ENCODE measurements at places on chromosomes 4 and X. TPM values are rescaled to one million over a fixed set of nuclear protein-coding genes. Genes with fewer than 3 reads are reported as not detected.

GRCh38 chr4:187921946-187922623 is 73.5 kb upstream of the ZFP42 start:
- H3K27ac ChIP-seq, result no peak overlapping the region
- H3K4me3 ChIP-seq, result no peak overlapping the region
- H3K4me1 ChIP-seq, result no peaks in the 10 kb centered on the region
- DNase-seq, result no peak

DNA sequence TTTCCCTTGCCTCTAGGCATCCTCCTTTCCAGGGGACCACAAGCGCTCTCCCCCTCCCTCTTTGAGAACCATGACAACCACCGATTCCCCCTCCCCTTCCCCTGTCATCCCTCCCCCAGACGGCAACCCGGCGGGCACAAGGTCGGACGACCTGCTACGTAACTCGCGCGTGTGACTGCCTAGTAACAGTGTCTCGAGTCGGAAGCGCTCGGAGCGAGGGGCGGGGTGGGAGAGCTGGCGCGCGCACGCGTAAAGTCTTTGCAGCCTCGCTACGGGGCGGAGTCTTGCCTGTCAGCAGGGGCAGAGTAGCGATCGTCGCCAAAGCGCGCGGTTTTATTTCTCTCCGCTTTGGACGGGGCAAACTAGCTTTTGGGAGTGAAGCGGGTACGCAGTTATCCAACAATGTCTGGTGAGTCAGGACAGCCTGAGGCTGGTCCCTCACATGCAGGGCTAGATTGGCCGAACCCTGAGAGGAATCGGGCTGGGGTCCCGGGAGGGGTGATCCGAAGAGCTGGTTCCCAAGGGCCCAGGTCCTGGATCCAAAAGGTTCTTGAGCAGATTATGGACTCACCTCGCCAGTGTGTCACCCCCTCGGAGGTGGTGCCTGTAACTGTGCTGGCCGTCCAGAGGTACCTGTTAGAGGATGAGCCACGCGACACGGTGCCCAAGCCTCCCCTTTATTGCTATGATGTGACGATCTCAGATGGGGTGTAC is at the start of gene RADX:
Gene RADX, plus strand, starts transcription at position 300 of the 714 bp plus-strand sequence. Its CDS starts 103 bp downstream, at position 403.
- DNase-seq, result peak; percentile 63
- H3K27me3 ChIP-seq, result peaks cover 55% of the 10 kb centered on the region
- H3K4me3 ChIP-seq, result no peak within 1 kb of the TSS
- no peak within 1 kb of the TSS for H3K27ac ChIP-seq

DNA sequence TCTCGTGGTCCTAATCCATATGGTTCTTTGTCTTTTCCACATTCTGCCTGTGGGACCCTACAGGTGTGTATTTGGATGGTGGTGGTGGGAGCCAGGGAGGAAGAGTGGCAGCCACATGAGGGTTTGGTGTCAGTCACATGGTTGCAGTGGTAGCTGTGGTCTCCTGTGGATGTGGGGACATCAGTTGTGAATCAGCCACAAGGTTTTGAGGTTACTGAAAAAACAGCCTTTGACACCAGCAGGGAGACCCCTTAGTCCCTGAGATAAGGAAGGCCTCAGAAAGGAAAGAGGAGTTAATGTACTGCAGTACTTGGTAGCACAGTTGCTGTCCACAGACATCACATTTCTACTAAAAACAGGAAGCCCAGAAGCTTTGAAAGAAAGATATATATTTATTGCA is 15.8 kb upstream of the GAGE10 start:
- no peaks in the 10 kb centered on the region for H3K36me3 ChIP-seq
- H3K27me3 ChIP-seq, result no peaks in the 10 kb centered on the region
- no peak overlapping the region for H3K27ac ChIP-seq
- no peak overlapping the region for H3K4me3 ChIP-seq
- H3K4me1 ChIP-seq, result no peaks in the 10 kb centered on the region
- DNase-seq, result no peak

The HTRA3 gene
- 42.7 TPM for total RNA-seq

- H3K27ac ChIP-seq, result peak overlapping the region; percentile 48
- H3K4me1 ChIP-seq, result no peaks in the 10 kb centered on the region
- peak; percentile 46 for DNase-seq
- no peaks in the 10 kb centered on the region for H3K36me3 ChIP-seq
These were observed 2.5 kb downstream of the CACNA1F start for GRCh38 chrX:49230500-49231232.

The BCORL1 gene
- total RNA-seq, result 8.3 TPM

GRCh38 chrX:19863212-19863856 is 24.1 kb downstream of the SH3KBP1 start:
- H3K4me3 ChIP-seq, result no peak overlapping the region
- no peak overlapping the region for H3K27ac ChIP-seq
- peaks cover 7% of the 10 kb centered on the region for H3K27me3 ChIP-seq
- H3K36me3 ChIP-seq, result no peaks in the 10 kb centered on the region
- H3K4me1 ChIP-seq, result peaks cover 5% of the 10 kb centered on the region

GRCh38 chrX:100263650-100264049 is 146.4 kb downstream of the PCDH19 start:
- DNase-seq, result no peak
- no peaks in the 10 kb centered on the region for H3K4me1 ChIP-seq
- H3K36me3 ChIP-seq, result no peaks in the 10 kb centered on the region
- H3K27me3 ChIP-seq, result no peaks in the 10 kb centered on the region
- no peak overlapping the region for H3K27ac ChIP-seq

The ATP1B4 gene
- total RNA-seq, result 0.11 TPM

- no peak overlapping the region for H3K4me3 ChIP-seq
- H3K27me3 ChIP-seq, result no peaks in the 10 kb centered on the region
- peaks cover 9% of the 10 kb centered on the region for H3K4me1 ChIP-seq
- no peak overlapping the region for H3K27ac ChIP-seq
- DNase-seq, result no peak
- no peaks in the 10 kb centered on the region for H3K36me3 ChIP-seq
These were observed 10.9 kb downstream of the STOX2 start for GRCh38 chr4:183915976-183916375.

DNA sequence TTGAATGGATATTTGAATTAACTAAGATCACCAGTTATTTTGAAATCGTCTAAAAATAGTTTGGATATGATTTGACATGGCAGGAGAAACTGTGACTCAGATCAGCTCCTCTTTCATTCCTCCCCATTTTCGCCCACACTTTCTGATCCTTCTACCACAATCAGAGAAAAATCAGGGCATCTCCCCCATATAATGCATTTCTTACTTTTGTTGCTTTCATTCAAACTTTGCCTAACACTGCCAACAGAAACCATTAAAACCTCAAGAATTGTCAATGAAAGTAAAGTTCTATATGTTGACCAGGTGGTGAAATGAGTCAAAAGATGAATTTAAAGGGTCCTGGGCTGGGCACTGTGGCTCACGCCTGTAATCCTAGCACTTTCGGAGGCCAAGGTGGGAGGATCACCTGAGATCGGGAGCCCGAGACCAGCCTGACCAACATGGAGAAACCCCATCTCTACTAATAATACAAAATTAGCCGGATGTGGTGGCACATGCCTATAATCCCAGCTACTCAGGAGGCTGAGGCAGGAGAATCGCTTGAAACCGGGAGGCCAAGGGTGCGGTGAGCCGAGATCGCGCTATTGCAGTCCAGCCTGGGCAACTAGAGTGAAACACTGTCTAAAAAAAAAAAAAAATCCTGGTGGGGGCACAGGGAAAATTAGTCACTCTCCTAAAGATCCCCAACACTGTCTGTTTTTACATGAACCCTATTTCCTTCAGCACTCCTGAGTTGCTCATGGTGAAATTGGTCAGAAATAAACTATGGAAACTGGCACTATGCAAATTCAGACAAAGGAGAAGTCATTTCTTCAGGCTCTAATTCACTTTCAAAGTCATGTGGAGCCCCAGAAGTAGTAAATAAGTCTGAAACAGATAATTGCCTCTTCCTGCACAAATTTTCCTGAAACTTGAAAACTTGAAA is 122.8 kb upstream of the NOCT start:
- no peak overlapping the region for H3K4me3 ChIP-seq
- DNase-seq, result no peak
- no peaks in the 10 kb centered on the region for H3K4me1 ChIP-seq
- no peaks in the 10 kb centered on the region for H3K36me3 ChIP-seq

GRCh38 chr4:124526769-124527168 is 185.8 kb downstream of the ANKRD50 start:
- H3K36me3 ChIP-seq, result no peaks in the 10 kb centered on the region
- H3K4me1 ChIP-seq, result no peaks in the 10 kb centered on the region
- no peak overlapping the region for H3K4me3 ChIP-seq
- DNase-seq, result no peak

The SMIM10 gene
- 7.4 TPM for total RNA-seq

- H3K27me3 ChIP-seq, result no peaks in the 10 kb centered on the region
- no peak overlapping the region for H3K4me3 ChIP-seq
- no peak overlapping the region for H3K27ac ChIP-seq
- no peak for DNase-seq
- H3K36me3 ChIP-seq, result peaks cover 15% of the 10 kb centered on the region
These were observed 12.3 kb downstream of the ABCD1 start for GRCh38 chrX:153736871-153737441.

The TBCK gene
- total RNA-seq, result 20.4 TPM

The KLHL34 gene
- 6.3 TPM for total RNA-seq

- peaks cover 16% of the 10 kb centered on the region for H3K4me1 ChIP-seq
- no peaks in the 10 kb centered on the region for H3K36me3 ChIP-seq
- H3K27me3 ChIP-seq, result no peaks in the 10 kb centered on the region
- no peak overlapping the region for H3K4me3 ChIP-seq
These were observed 95.7 kb upstream of the OTUD4 start for GRCh38 chr4:145276050-145276449.

DNA sequence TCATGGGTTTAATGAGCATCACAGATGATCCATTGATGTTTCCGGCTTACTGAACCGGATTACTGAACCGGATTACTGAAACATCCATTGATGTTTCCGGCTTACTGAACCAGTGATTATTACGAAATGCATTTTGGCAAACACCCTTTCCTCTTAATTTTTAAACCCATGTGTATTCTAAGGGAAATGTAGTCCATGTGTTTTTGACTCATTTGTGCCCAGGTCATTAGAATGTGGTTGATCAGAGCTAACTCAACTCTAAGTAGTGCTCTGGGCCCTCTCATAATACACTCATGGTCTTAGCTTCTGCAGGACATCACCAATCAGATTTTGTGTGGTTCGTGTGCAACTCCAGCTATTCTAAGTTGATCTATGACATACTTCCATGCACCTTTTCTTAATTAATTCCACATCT is 141.6 kb downstream of the SPATA18 start:
- no peaks in the 10 kb centered on the region for H3K4me1 ChIP-seq
- DNase-seq, result no peak
- H3K27ac ChIP-seq, result no peak overlapping the region
- no peak overlapping the region for H3K4me3 ChIP-seq

- peaks cover 27% of the 10 kb centered on the region for H3K4me1 ChIP-seq
- no peak overlapping the region for H3K4me3 ChIP-seq
- H3K36me3 ChIP-seq, result no peaks in the 10 kb centered on the region
- H3K27me3 ChIP-seq, result no peaks in the 10 kb centered on the region
- DNase-seq, result peak; percentile 20
These were observed 13.3 kb downstream of the SLC2A9 start for GRCh38 chr4:10007793-10008608.

- H3K4me1 ChIP-seq, result no peaks in the 10 kb centered on the region
- H3K4me3 ChIP-seq, result no peak overlapping the region
- H3K36me3 ChIP-seq, result no peaks in the 10 kb centered on the region
- H3K27me3 ChIP-seq, result no peaks in the 10 kb centered on the region
These were observed 384.8 kb downstream of the FAM133A start for GRCh38 chrX:94058728-94059382.

GRCh38 chrX:76279007-76279406 is 106.1 kb downstream of the PBDC1 start:
- H3K27ac ChIP-seq, result no peak overlapping the region
- no peak overlapping the region for H3K4me3 ChIP-seq
- DNase-seq, result no peak
- no peaks in the 10 kb centered on the region for H3K27me3 ChIP-seq
- H3K36me3 ChIP-seq, result no peaks in the 10 kb centered on the region

DNA sequence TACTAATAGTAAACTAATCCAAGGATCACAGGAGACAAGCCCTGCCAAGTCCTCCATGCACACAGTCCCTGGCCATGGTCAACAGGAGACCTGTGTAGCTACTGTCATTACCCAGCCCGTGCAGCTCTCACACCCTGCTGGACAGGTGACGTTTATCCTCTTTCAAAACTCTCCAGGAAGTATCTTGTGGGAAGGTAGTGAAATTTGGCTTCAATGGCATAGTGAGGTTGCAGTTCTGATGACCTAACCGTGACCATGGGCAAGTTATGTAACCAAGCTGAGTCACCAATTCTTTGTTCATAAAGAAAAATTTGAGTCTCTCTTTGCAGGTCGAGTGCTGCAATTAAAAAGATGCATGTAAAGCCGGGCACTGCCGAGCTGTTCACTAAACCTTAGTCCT is 11.3 kb upstream of the SLC2A9 start:
- no peak overlapping the region for H3K4me3 ChIP-seq
- no peaks in the 10 kb centered on the region for H3K27me3 ChIP-seq
- peaks cover 54% of the 10 kb centered on the region for H3K4me1 ChIP-seq
- H3K27ac ChIP-seq, result peak overlapping the region; percentile 46

DNA sequence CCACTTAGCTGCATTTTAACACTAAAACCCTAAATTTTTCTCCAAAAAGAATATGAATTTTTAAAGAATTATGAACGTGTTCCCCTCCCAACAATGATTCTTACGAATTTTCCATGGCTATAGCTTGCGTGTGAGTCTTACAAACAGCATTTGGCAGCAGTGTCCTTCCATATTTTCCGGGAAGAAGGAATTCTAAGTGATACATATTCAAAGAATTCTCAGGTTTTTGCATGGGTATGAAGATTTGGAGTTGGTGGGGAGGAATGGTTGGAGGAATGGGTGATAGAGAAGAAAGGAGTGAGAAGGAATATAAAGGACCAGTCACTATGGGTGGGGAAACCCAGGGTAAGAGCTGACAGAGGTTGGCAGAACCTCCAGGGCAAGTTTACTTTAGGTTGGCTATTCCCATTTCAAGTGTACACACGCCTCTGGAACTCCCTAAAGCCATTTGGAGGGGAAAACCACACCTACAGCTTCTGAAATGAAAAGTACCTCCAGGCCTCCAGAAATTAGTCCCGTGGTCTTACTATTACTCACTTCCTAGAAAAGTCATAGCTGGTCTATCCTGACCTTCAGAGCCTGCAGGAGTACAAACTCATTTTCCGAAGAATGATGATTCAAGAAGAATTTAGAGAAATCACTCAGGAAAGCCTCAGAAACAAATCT is 420.8 kb upstream of the DIPK2B start:
- no peak overlapping the region for H3K27ac ChIP-seq
- no peaks in the 10 kb centered on the region for H3K27me3 ChIP-seq
- no peak for DNase-seq
- no peaks in the 10 kb centered on the region for H3K36me3 ChIP-seq

All from heart right ventricle (tissue), 16 donors.